ENCODE measurements at places on chromosomes 2 and 18. TPM values are rescaled to one million over a fixed set of nuclear protein-coding genes. Genes with fewer than 3 reads are reported as not detected.

DNA sequence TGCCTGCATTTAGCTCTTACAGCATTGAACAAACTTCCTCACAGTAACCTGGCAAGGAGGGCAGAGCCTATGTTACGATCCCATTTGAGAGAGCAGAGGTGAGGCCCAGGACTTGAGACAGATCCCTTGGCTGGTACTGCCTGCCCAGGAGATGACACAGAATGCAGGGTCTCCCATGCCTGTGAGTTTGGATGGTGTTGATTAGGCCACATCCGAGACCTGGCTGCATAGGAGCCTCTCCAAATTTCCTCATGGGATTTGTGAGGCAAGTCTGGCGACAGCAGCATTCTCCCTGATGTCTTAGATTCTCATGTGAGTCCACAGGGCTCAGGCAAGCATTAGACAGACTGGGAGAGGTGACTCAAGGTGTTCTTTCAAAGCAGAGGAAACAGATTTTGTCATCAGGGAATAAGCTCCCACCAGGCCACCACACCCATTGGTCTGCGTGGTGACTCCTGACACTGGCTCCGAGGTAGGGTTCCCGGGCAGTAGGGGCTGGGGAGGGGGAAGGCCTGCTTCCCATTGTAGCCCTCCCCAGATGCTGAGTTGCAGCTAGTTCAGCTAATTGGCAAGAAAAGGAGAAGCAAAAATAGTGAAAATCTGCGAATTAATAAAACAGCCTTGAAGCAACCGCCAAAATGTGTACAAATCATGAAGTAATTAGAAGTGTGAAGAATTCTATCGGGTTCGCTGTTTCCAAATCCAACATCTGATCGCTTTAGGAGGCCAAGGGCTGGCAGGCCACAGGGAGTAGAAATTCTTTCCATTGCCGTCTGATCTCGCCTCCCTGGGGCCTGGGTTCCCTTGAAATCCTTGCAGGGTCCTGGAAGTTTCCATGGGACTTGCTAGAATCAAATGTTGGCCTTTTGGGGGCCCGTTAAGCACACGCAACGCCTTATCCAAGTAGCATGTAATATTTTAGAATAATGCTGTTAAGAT is 68.0 kb downstream of the MAPK4 start:
- DNase-seq = peak; percentile 52

DNA sequence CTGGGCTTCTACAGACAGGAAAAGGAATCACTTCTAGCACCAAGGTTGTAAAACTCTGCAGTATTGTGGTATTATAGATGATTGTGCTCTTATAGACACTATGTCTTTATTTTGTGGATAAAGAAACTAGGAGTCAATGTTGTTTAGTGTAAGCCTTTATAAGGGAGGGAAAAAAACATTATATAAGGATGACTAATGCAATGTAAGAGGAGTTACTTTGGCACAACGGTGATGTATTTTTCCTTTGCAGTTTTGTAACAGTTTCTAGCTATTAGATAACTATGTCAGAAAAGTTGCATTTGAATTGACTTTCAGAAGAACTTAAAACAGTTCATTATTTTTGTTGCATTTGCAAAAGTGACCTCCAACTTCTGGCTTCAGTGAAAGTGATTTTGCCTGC is 545.4 kb downstream of the CCDC85A start:
- no peak for DNase-seq

DNA sequence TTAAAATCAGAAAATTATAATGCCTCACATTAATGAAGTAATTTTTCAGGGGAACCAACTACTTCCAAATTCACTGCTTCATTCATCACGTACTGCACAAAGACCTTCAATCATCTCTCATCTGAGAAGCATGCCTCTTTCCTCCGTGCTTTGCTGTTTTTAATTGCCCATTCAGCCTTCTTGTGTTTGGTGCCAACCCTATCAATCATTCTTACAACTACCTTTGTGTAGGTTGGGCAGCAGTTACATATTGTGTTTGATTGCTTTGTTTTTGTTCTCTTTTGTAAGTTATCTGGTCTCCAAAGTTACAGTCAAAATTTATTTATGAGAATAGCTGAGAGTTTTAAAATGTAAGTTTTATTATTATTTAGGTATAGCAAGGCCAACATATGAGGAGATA is 549.0 kb upstream of the SLC8A1 start:
- DNase-seq = no peak

- no peak for DNase-seq
Measured at GRCh38 chr2:75317316-75317715, 118.0 kb upstream of the TACR1 start.

DNA sequence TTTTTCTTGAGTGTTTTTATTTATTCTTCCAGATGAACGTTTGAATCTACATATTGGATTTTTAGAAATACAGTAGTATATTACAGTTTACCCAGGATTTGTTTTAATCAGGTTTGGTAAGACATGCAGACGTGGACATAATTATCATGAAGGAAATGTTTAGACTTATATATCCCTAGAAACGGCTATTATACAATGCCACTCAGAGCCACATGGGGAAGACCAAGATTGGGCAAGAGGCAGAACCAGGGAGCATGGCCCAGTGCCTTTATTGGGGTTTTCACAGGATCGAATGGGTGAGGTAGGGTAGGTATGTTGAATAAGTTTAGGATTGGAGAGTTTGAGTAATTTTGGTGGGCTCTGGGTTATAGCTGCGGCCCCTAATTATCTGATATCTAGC is 212.2 kb downstream of the CAMKMT start:
- no peak for DNase-seq

- DNase-seq = no peak
Measured at GRCh38 chr2:82994151-82994550, 1464.9 kb downstream of the SUCLG1 start.

NAT8 gene
- not detected for total RNA-seq

DNA sequence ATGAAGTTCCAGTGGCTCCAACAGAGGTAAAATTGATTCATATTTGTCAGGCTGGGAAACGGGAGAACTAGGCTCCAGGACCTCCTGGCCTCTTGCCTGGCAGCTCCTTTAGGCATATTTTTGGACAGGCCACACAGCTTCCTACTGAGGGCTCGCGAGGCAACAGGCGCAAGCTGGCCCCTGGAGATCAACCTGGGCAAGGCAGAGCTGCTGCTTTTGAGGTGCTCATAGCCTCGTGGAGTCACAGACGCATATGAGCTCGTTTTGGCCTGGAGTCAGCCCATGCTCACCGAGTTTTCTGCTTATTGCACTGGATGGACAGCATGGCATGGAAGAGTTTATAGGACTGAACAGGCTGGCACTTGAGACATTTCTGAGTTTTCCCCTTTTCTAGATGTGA is 97.7 kb downstream of the CAPN13 start:
- DNase-seq = no peak

SCN7A gene
- 142 TPM for total RNA-seq

GRCh38 chr2:96396602-96397001 is 61.0 kb downstream of the NCAPH start:
- no peak for DNase-seq

DNA sequence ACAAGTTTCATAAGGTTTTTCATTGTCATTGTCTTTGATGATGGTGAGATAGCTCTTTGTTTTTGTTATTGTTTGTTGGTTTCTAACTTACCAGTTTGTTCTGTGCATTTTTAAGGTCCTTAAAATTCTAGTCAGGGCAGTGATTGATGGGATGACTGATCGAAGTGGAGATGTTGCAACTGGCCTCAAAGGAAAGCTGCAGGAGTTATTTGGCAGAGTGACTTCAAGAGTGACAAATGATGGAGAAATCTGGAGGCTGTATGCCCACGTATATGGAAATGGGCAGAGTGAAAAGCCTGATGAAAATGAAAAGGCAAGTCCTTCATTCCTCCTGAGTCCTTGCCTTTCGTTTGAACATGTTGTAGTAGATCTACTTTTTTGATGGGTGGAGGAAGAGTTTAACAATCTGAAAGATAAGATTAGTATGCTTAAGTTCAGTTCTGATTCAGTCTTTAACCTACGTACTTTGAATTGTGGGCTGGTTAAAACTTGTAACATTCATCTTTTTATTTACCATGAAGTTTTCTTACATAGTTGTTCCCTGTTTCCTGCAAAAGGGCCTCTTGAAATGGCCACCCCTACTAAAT is 135.8 kb upstream of the LTBP1 start:
- no peak for DNase-seq

BMP10 gene
- total RNA-seq = not detected

DNA sequence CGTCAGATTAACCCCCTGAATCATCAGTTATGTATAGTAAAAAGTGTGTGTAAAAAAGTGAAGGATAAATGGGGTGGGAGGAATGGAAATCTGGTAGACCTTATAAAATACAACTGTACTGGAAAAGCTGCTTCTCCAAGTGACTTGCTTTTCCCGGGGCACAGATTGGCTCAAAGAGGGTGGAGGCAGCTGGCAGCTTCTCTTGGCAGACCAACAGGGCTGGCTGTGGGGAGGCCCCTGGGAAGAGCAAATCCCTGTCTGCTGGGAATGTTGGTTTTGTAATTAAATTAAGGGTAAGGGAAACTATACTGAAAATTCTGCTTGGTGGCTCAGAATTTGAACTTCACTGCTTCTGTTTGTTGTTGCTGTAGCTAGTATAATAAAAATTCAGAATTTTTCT is 154.2 kb upstream of the DLX2 start:
- no peak for DNase-seq

GRCh38 chr2:97911206-97911921 is 84.4 kb downstream of the TMEM131 start:
- no peak for DNase-seq

FRZB gene
- 7.9 TPM for total RNA-seq

DNA sequence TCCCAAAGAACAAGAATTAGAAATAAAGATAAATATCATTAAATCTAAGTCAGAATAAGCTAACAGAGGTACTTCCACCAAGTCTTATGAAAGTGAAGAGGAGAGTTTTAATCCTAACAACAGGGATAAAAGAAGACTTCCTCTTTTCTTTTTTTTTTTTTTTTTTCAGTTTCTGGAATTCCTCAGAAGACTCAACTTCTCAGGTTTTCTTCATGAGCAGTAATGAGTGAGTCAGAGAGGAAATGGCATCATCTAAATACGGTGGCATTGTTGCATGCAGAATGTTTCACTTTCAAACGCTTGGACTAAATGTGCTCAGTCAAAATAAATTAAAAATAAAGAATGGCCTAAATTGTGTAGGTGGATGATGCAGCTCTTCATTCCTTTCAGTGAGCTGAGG is 45.6 kb upstream of the ARHGAP15 start:
- DNase-seq = no peak

DNA sequence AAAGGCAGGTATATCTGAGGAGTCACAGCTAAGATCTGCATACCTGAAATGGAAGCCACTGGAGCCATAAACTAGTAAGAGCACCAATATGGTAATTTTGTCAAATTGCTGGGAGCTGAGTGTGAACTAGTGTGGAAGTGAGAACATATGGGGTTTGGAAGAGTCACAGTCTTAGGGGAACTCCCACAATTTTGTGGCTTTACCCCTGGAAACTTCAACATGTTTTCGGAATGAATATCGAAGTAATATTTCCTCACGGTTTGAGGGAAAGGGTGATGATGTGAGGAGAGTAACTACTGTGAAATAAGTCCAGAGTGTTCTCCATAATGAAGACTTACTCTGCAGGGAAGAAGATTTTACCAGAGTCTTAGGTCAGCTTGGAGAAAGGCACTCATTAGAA is 565.9 kb downstream of the RIT2 start:
- DNase-seq = no peak

- DNase-seq = no peak
Measured at GRCh38 chr2:108048752-108049151, 62.4 kb downstream of the SLC5A7 start.

CAMKMT gene
- total RNA-seq = 15.6 TPM

DNA sequence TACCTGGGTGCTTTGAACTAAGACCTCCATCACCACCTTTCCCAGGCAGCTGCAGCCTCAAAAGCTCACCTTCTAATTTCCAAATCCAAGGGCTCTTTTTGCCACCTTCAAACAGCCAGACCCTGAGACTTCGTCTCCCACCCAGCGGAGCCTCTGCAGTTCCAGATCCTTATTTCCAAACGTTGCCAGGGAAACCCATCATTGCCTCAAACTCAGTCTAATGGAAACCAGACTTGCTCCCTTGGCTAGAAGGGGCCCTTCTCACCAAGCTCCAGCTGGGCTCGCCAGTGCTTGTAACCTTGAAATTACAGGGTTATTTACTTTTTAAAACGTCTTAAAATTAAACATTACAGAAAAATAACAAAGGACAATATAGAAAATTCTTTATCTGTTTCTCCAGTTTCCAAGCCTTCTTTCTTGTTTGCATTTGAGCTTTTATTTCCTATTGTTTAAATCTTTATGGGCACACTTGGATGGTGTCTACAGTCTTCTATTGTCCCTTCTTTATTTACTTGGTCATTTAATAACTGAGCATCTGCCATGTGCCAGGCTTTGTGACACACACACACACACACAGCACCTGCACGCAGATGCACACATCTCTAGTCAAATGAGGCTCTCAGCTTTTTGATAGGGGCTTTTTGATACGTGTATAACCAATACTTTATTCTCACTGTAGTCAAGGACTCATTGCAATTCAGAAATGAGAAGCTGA is 36.1 kb downstream of the TRPM8 start:
- no peak for DNase-seq

STAT4 gene
- not detected for total RNA-seq

- no peak for DNase-seq
Measured at GRCh38 chr18:6150430-6150829, 255.1 kb upstream of the TMEM200C start.

TRIM43 gene
- not detected for total RNA-seq

DNA sequence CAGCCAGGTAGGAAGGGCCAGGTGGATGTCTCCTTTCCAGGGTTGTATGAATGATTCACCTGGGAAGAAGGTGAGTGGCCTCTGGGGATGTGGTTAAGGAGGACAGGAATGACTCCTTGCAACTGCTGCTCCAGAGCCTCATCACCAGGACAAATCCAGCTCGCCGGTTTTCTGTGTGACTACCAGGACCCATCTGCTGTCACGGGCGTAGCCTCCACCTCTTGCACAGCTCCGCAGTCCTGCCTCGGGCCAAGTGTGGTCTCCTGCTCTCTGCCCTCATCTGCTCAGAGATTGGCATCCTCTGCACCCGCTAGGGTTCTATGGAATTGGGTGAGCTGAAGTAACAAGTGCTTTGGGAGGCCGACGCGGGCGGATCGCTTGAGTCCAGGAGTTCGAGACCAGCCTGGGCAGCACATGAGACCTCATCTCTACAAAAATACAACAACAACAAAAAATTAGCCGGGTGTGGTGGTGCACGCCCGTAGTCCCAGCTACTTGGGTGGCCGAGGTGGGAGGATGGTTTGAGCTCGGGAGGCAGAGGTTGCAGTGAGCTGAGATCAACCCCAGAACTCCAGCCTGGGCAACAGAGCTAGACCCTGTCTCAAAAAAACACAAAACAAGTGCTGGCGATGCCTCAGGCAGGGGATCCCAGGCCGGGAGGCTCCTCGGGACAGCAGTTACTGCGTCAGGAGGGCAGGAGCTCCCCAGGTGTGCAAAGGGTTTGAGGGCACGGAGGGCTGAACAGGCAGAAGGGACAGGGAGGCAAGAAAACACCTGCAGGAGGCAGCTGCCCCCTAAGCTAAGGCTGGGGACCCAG is 831 bp upstream of the D2HGDH start:
- DNase-seq = no peak

GRCh38 chr18:76255070-76255683 is 239.9 kb downstream of the ZNF516 start:
- no peak for DNase-seq

DNA sequence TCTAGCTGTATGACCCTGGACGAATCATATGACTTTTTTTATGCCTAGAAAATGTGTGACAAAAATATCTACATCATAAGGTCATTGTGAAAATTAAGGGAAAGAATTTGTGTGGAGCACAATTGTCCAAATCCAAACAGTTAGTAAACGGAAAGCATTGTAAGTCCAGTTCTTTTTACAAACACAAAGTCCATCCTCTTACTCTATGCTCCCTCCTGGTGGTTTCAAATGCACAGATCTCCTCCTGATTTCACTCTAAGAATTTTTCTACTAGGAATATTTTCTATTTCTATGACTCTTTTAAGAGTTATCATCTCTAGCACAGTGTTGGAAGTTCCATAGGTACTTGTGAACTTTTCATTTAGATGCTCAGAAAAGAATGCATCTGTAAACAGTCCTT is 125.2 kb upstream of the ARL5A start:
- DNase-seq = no peak

Data from sigmoid colon (tissue), 7 donors.